Cardiac muscle cell (in vitro differentiated cells and primary cell): ENCODE measurements at places on chromosomes 2 and 18. TPM values are rescaled to one million over a fixed set of nuclear protein-coding genes. Genes with fewer than 3 reads are reported as not detected.

The RSAD2 gene
- 0.12 and 0.28 TPM in 2 replicates for total RNA-seq

GRCh38 chr2:205984381-205984780, 101.6 kb downstream of the INO80D start:
- DNase-seq, result no peak

The CCDC148 gene
- 0.39 and 0.78 TPM in 2 replicates for total RNA-seq

DNA sequence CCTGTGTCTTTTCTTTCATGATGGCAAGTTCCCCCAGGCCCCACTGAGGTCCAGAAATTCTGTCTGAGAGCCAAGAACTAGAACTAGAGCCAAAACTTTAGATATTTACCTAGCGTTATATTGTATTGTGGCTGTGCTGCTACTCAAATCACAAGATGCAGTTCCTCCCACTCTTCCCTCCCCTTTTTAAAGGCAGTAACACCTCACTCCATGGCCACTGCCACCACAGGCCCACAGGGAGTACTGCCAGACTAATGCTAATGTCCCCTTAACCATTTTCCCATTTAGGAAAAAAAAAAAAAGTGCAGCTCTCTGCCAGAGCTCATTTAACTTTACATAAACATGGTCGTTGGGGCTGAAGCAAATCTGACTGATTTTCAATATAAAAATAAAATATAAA, 99.7 kb upstream of the KYNU start:
- no peak for DNase-seq

DNA sequence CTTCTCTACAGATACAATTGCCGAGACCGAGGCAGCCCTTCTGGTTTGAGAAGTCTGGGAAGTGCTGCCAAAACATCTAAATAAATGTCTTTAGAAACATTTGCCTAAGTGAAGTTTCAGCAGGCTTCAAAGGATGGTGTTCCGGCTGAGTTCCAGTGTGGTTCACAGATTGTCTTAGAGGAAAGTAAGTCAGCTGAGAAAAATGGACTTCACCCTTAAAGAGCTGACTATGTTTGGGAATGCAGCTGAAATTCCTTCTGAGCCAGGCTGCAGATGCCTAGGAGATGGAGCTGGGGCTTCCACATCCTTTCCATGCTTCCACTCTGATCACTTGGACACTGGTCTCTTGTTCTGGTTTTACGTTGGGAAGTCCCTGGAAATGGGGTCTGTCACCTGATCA, 83.6 kb downstream of the FHOD3 start:
- DNase-seq, result no peak

DNA sequence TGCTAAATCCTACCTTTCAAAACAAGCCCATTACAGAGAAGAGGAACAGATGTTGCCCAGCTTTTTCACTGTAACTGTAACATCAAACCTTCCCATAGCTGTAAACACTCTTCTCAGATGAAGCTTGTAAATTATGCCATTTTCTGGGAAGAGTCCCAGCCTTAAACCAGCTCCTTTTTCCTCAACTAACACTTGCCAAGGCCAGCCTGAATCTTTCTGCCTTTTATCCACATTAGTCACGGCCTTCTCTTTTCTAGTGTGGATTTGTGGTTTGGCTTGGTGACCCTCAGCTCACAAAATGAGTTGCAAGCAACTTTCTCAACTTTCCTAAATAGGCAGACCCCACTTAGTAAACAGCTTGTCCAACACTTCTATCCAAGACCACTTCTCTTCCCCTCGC, 90.2 kb downstream of the CABLES1 start:
- no peak for DNase-seq

The NBAS gene
- 55.4 and 74.8 TPM in 2 replicates for total RNA-seq

The MBOAT2 gene
- total RNA-seq, result 15.6 and 38.2 TPM in 2 replicates

GRCh38 chr2:221676566-221677172, 104.6 kb upstream of the EPHA4 start:
- DNase-seq, result no peak
